Activated naive CD8-positive, alpha-beta T cell treated with anti-CD3 and anti-CD28 coated beads for 36 hours (primary cell): ENCODE measurements at places on chromosomes 5 and 9.

DNA sequence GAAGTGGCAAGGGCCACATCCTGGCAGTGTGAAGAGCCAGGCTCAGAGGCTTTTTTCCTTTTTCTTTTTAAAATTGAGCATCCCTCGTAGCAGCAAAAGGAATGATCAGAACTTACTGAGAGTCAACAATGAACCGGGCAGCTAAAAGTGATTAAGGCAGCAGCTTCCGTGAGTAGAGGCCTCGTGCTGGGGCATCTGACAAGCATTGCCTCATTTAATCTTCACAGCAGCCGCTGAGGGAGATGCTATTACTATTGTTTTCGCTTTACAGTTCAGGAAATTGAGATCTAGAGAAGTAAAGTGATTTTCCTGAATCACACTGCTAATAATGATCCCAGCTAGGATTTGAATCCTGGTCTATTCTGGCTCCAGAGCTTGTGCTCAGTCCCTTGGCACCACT, 30.7 kb upstream of the PTGS1 start:
- DNase-seq: no peak

GRCh38 chr5:156654444-156654843, 195.7 kb upstream of the PPP1R2B start:
- DNase-seq: no peak

GRCh38 chr5:132800545-132800944, 12.6 kb upstream of the SOWAHA start:
- no peak for DNase-seq

- no peak for DNase-seq
Measured at GRCh38 chr5:124025306-124025845, 513.4 kb downstream of the CSNK1G3 start.

GRCh38 chr5:14706615-14707021, 42.1 kb downstream of the OTULIN start:
- no peak for DNase-seq

DNA sequence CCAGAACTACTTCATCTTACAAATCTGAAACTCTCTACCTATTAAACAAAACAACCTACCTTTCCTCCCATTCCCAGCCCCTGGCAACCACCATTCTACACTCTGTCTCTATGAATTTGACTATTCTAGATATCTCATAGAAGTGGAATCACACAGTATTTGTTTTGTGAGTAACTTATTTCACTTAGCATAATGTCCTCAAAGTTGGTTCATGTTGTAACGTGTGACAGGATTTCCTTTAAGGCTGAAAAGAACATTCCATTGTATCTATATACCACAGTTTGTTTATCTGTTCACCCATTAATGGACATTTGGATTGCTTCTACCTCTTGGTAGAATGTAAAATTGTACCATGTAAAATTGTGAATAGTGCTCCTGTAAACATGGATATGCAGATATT, 70.1 kb upstream of the NXNL2 start:
- DNase-seq: no peak

- DNase-seq: no peak
Measured at GRCh38 chr9:86741311-86742208, 205.7 kb downstream of the GAS1 start.

DNA sequence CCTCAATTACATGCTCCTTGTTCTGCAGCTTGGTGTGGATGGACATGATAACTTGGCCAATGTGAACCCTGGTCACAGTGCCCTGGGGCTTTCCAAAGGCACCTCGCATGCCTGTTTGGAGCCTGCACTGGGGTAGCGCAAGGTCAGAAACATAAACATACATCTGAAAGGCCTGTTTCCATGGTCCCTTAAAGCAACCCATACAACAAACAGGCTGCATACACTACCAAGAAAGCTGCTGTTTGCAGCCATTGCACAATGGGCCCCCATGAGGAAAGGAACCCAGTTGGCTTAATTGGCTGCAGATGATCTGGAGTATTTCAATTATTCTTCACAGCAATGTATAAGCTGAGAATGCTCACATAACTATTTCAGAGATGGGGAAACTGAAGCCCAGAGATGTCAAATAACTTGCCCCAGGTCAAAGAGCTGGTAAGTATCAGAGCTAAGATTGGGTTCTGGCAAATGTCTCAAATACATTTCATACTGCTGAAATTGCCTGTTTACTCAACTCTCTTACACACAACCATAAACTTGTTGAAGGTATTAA, 233.9 kb downstream of the ASTN2 start:
- DNase-seq: no peak

GRCh38 chr5:99025298-99026045, 96.7 kb upstream of the CHD1 start:
- no peak for DNase-seq

- no peak for DNase-seq
Measured at GRCh38 chr5:71384706-71385105, 70.7 kb upstream of the BDP1 start.

GRCh38 chr9:35464141-35465025, 25.5 kb upstream of the RUSC2 start:
- no peak for DNase-seq

- DNase-seq: no peak
Measured at GRCh38 chr5:30347858-30348257, 845.6 kb upstream of the CDH6 start.

DNA sequence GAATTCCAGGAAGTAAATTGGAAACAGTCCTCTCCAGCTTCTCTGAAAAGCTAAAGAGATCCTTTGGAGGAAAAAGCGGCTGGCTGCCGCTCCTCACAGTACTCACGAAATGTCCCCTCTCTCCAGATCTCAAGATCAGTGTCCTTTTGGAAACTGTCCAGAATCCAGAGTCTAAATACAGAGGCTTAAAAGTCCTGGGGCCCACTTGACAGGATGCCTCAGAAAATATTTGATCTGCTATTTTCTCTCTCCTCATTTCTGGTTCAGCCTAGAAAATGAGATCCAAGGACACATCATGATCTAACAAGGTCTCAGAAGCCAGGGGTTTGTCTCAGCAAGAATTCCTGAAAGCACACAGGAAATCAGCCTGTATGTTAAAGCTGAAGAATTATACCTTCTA, 7.2 kb downstream of the C1QTNF2 start:
- no peak for DNase-seq

DNA sequence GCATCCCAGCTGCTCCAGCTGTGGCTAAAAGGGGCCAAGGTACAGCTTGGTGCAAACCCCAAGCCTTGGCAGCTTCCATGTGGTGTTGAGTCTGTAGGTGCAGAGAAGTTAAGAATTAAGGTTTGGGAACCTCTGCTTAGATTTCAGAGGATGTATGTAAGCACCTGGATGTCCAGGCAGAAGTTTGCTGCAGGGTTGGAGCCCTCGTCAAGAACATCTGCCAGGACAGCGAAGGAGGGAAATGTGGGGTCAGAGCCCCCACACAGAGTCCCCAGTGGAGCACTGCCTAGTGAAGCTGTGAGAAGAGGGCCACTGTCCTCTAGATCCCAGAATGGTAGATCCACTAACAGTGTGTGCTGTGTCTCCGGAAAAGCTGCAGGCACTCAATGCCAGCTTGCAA, 236.2 kb upstream of the ADRA1B start:
- no peak for DNase-seq

- peak; percentile 61 for DNase-seq
Measured at GRCh38 chr5:132227485-132228240, at the start of gene P4HA2. Gene P4HA2, minus strand, starts transcription at chr5:132227853. Its CDS starts 9,227 bp downstream, at chr5:132218626.

GRCh38 chr9:23477908-23478307, 348.1 kb downstream of the ELAVL2 start:
- no peak for DNase-seq

DNA sequence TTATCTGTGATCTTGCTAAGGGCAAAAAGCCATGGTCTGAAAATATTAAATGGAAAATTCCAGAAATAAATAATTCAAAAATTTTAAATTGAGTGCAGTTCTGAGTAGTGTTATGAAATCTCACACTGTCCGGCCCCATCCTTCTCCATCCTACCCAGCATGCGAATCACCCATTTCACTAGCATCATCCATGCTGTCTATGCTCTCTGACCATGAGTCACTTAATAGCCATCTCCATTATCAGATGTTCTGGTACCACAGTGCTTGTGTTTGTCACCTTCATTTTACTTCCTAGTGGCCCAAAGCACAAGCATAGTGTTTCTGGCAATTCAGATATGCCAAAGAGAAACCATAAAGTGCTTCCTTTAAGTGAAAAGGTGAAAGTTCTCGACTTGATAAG, 63.3 kb upstream of the SMC5 start:
- no peak for DNase-seq

DNA sequence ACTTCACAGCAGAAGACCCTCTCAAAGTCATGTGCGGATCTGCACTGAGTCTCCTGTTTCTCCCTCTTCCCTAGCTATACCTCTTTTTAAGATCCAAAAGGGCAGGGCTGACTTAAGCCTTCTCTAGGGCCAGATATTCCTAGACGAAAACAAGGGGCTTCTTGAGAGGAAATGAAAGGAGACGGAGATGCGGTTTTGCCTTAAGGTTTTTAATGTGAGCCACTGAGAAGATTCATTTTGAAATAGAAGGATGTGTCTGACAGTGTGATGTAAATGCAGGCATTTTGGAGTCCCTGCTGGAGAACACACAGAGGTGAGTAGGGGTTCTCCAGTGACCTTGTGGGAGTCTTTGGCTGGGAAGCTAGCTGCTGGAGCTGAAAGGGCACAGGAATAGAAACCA, 15.6 kb upstream of the IL12B start:
- DNase-seq: no peak

DNA sequence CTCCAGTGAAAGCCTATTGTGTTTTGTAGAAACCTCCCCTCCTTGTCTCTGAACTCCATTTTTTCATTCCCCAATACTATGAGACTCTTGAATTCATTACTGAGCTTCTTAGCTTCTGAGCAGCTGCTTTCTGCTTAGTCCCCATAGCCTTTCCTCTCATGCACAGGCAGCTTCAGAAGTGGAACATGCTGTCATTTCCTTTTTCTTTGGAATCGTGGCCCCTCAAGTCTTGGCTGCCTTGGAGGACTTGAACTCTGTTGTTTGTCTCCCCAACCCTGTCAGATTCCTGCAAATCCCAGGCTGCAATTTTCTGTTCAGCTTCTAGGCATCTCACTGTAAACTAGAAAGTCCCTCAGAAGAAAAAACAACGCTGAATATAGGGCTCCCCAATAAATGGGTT, 268.5 kb downstream of the ARRDC3 start:
- DNase-seq: no peak

DNA sequence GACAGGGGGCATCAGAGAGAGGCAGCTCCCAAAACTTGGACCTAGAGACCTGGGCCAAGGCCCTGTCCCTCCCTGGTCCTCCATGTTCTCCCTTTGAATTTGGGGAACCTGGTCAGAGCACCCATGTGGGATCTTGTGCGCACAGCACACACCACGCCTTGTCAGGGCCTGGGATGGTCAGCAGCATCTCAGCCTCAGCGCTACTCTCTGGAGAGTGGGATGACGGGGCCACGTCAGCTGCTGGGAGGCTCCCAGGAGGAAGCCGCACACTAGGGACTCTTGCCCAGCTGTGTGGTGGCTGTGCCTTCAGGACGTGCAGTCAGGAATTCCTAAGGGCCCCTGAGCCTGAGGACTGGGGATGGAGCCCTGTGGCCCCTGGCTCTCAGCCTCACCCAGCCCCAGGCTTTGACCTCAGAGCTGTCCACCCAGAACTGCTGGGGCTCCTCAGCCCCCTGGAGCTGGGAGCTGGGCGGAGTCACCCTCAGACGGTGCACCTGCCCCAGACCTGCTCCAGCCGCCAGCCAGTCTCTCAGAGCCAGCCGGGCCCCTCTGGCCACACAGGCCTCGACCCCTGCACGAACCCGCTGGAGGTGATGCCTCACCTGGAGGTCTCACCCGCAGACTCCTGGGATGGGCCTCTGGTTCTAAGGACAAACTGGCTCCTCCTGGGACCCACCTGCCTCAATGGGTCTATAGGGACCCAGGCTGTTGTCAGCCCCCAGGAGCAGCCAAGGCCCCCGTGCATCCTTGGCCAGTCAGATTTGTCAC, 38.3 kb upstream of the EGFL7 start:
- DNase-seq: no peak

GRCh38 chr5:92147798-92148197, 764.7 kb upstream of the ARRDC3 start:
- DNase-seq: no peak

GRCh38 chr9:20775683-20776082, 91.6 kb downstream of the FOCAD start:
- no peak for DNase-seq

DNA sequence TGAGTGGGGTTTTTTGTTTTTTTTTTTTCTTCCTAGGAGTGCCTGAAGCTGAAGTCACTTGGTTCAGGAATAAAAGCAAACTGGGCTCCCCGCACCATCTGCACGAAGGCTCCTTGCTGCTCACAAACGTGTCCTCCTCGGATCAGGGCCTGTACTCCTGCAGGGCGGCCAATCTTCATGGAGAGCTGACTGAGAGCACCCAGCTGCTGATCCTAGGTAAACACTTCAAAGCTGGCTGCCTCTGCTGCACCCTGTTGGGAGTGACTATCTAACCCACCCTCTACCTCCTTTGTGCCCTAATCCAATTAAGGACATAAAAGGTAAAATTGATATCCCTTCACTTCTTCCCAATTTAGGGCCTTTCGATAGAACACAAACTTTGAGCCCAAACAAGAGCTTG, 206.8 kb downstream of the SAXO1 start:
- DNase-seq: no peak

DNA sequence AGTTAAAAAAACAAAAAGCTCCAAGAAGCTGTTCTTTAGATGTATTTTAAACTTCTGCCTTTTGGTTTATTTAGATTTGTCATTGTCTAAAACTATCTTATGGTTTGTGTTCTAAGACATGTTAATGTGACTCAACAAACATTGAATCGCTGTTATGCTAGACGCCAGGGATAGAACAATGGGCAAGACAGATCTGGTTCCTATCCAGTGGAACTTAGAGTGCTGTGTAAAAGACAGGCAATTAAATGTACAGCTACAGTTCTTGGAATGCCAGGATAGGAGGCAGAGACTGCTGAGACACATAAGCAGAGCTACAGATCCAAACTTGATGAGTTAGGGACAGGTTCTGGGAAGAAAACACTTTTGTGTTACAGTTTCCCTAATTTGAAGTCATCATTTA, 22.4 kb downstream of the LYRM7 start:
- DNase-seq: no peak

DNA sequence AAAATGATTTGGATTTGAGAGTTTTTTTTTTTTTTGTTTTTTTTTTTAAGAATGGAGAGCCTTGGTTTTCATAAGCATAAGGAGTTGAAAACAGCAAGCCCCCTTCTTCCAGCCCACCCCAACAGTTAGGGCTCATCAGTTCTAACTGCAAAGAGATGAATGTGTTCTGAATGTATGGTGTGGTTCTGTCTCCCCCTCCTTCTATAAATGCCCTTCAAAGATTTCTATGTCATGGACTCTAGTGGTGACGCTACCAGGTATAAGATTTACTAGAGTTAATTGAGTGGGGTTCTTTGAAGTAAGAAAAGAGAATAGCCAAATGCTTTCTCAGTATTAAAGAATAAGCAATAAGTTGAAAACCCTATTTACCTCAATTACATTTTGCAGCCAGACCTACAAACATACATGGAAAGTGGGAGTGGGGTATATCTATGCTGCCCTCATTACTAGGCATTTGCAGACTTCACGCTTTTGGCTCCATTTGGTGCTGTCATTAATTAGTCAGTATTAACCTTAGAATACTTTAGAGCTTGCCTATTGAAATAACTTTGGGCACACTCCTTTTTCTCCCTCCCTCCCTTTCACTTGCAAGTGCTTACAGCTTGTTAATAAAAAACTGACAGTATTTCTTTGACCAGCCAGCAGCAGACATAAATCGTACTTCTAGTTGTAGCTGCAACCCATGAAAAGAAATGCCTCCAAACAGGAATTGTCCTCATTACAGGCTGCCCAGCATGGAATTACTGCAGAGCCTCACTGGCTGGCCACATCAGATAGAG, 667.2 kb upstream of the ZNF608 start:
- no peak for DNase-seq

- DNase-seq: no peak
Measured at GRCh38 chr9:135212961-135213360, 125.5 kb downstream of the OLFM1 start.

- no peak for DNase-seq
Measured at GRCh38 chr9:114631166-114631565, 20.1 kb downstream of the TMEM268 start.
